ENCODE measurements at places on chromosomes 2 and 18. TPM values are rescaled to one million over a fixed set of nuclear protein-coding genes. Genes with fewer than 3 reads are reported as not detected.

MATN3 gene
- polyA plus RNA-seq, result 4.4 TPM

DNA sequence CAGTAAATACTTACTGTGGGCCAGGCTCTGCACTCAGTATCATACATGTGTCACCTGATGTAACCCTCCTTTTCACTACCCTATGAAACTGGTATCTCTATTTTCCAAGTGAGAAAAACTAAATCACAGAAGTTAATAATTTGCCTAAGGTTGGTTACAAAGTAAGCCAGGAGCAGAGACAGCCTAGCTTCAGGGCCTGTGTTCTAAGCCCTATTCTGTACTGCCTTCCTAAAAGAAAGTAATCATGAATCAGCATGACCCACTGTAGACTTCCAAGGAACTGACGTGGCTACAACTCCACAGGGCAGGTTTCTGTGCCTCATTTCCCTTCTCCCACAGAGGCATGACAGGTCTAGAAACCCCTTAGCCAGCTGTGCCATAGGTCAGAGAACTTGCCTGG is 14.3 kb downstream of the ZNF142 start:
- no peaks in the 10 kb centered on the region for H3K27me3 ChIP-seq
- H3K4me3 ChIP-seq, result no peak overlapping the region
- DNase-seq, result no peak
- H3K27ac ChIP-seq, result no peak overlapping the region
- peaks cover 38% of the 10 kb centered on the region for H3K36me3 ChIP-seq

DNA sequence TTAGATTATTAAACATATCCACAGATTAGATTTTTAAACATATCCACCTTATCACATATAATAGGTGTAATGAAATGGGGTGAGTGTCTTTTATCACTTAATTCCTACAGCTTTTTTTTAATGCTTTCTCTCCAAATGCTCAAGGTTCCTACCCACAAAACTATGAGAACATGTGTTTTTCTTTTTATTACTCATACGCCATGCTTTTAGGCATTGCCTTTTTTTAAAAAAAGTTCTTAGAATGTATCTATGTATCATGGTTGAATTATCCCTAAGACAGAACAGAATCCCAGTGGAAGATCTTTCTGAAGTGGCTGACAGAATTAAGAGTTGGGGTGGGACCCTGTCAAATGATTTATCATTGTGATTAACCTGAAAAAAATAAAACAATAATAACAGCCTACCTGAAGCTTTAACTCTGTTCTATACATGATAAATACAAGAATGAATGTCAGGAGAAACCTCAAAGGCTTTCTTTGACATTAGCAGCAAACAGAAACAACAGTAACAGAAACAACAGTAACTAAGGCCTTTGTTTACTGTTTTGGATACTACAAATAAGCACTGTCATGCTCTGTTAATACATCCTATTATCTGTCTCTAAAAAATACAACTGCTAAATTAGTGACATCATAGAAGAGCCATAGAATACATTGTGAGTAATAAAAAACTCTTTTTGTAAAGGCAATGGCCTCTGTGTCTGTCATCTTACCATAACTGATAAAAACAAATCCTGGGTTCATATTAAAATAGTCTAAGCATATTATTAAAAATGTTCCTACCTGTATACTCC is 4.1 kb upstream of the ZNF397 start:
- H3K27ac ChIP-seq, result no peak overlapping the region
- DNase-seq, result no peak
- no peaks in the 10 kb centered on the region for H3K36me3 ChIP-seq
- no peaks in the 10 kb centered on the region for H3K27me3 ChIP-seq
- no peaks in the 10 kb centered on the region for H3K4me1 ChIP-seq

- no peaks in the 10 kb centered on the region for H3K36me3 ChIP-seq
- no peak overlapping the region for H3K27ac ChIP-seq
- DNase-seq, result no peak
- no peaks in the 10 kb centered on the region for H3K27me3 ChIP-seq
Measured at GRCh38 chr18:56804395-56804794, 153.2 kb downstream of the WDR7 start.

GRCh38 chr2:2708575-2709430 is 377.7 kb upstream of the MYT1L start:
- H3K27me3 ChIP-seq, result no peaks in the 10 kb centered on the region
- H3K27ac ChIP-seq, result no peak overlapping the region
- H3K4me3 ChIP-seq, result no peak overlapping the region
- H3K36me3 ChIP-seq, result no peaks in the 10 kb centered on the region
- peaks cover 5% of the 10 kb centered on the region for H3K4me1 ChIP-seq
- DNase-seq, result no peak

- H3K4me1 ChIP-seq, result no peaks in the 10 kb centered on the region
- H3K27ac ChIP-seq, result no peak overlapping the region
- no peaks in the 10 kb centered on the region for H3K27me3 ChIP-seq
- H3K4me3 ChIP-seq, result no peak overlapping the region
- H3K36me3 ChIP-seq, result no peaks in the 10 kb centered on the region
Measured at GRCh38 chr18:45702708-45703265, 21.2 kb upstream of the SLC14A1 start.
